ENCODE measurements at places on chromosomes 7 and 10. TPM values are rescaled to one million over a fixed set of nuclear protein-coding genes. Genes with fewer than 3 reads are reported as not detected.
A peak's percentile ranks its signal among the peaks of the same experiment; 100 is the strongest.

GRCh38 chr10:84683550-84683949, 355.2 kb downstream of the CCSER2 start:
- H3K36me3 ChIP-seq = no peaks in the 10 kb centered on the region
- no peak overlapping the region for H3K4me3 ChIP-seq
- H3K27me3 ChIP-seq = no peaks in the 10 kb centered on the region
- no peak overlapping the region for H3K27ac ChIP-seq

GRCh38 chr7:102883098-102883860, 29.5 kb upstream of the LRRC17 start:
- no peak for DNase-seq
- no peak overlapping the region for H3K27ac ChIP-seq
- H3K27me3 ChIP-seq = no peaks in the 10 kb centered on the region
- H3K4me1 ChIP-seq = no peaks in the 10 kb centered on the region
- H3K4me3 ChIP-seq = no peak overlapping the region

- H3K4me1 ChIP-seq = peaks cover 7% of the 10 kb centered on the region
- DNase-seq = no peak
- H3K36me3 ChIP-seq = no peaks in the 10 kb centered on the region
- H3K27me3 ChIP-seq = peaks cover 13% of the 10 kb centered on the region
- H3K27ac ChIP-seq = no peak overlapping the region
- no peak overlapping the region for H3K4me3 ChIP-seq
These were observed 5.9 kb upstream of the INHBA start for GRCh38 chr7:41708581-41709358.

GRCh38 chr10:56632537-56632936, 271.5 kb upstream of the ZWINT start:
- no peaks in the 10 kb centered on the region for H3K4me1 ChIP-seq
- no peak overlapping the region for H3K27ac ChIP-seq
- no peaks in the 10 kb centered on the region for H3K27me3 ChIP-seq
- H3K4me3 ChIP-seq = no peak overlapping the region
- no peaks in the 10 kb centered on the region for H3K36me3 ChIP-seq

- no peak overlapping the region for H3K4me3 ChIP-seq
- H3K36me3 ChIP-seq = no peaks in the 10 kb centered on the region
- no peak overlapping the region for H3K27ac ChIP-seq
- DNase-seq = no peak
These were observed 74.6 kb downstream of the ATRNL1 start for GRCh38 chr10:115167751-115168150.

- no peak for DNase-seq
- H3K36me3 ChIP-seq = no peaks in the 10 kb centered on the region
- H3K27ac ChIP-seq = peak overlapping the region; percentile 1
These were observed 104.4 kb upstream of the FAM3C start for GRCh38 chr7:121500360-121501058.

- H3K36me3 ChIP-seq = no peaks in the 10 kb centered on the region
- H3K27ac ChIP-seq = no peak overlapping the region
- H3K4me3 ChIP-seq = no peak overlapping the region
- H3K4me1 ChIP-seq = no peaks in the 10 kb centered on the region
- no peak for DNase-seq
- H3K27me3 ChIP-seq = peaks cover 8% of the 10 kb centered on the region
These were observed 1.1 kb downstream of the IL2RA start for GRCh38 chr10:6061056-6061455.

Gene YKT6
- polyA plus RNA-seq = 65.6 TPM

Gene KLHDC10
- 30.2 TPM for polyA plus RNA-seq

Gene GNG11
- 16.4 TPM for polyA plus RNA-seq

Data from large intestine (tissue), 12 donors.